ENCODE measurements at places on chromosomes 13 and 19.

DNA sequence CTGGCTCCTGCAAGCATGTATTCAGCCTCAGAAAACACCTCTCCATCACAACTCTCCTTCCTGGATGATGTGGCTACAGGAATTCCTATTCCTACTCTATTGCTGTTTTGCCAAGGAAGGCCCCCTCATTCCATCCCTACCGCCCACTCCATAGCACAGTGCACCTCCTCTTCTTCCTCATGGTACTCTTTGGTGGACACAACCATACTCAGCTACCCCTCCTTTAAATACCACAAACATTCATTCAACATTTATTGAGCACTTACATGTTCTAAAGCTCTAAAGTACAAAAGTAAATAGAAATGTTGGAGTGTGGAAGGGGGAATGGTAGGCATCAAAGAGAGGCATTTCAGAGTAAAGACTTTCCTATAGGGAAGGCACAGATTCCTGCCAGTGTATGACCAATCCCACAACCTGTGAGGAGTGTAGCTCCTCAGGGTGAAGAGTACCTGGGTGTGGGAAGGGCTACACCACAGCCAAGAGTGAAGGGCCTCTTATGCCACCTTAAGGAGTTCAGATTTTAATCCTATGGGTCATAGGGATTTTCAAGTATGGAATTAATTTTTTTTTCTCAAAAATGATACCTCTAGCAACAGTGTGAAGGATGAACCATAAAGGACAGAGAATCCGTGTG is 42.5 kb downstream of the STARD13 start:
- DNase-seq, result no peak

GRCh38 chr19:39539165-39539517 is 820 bp downstream of the EID2 start:
- no peak for DNase-seq

GRCh38 chr13:57553932-57554331 is 77.6 kb upstream of the PCDH17 start:
- DNase-seq, result no peak

GRCh38 chr13:114099918-114100445 is 32.4 kb downstream of the RASA3 start:
- peak; percentile 87 for DNase-seq

GRCh38 chr13:108787700-108788414 is 158.4 kb downstream of the MYO16 start:
- no peak for DNase-seq

DNA sequence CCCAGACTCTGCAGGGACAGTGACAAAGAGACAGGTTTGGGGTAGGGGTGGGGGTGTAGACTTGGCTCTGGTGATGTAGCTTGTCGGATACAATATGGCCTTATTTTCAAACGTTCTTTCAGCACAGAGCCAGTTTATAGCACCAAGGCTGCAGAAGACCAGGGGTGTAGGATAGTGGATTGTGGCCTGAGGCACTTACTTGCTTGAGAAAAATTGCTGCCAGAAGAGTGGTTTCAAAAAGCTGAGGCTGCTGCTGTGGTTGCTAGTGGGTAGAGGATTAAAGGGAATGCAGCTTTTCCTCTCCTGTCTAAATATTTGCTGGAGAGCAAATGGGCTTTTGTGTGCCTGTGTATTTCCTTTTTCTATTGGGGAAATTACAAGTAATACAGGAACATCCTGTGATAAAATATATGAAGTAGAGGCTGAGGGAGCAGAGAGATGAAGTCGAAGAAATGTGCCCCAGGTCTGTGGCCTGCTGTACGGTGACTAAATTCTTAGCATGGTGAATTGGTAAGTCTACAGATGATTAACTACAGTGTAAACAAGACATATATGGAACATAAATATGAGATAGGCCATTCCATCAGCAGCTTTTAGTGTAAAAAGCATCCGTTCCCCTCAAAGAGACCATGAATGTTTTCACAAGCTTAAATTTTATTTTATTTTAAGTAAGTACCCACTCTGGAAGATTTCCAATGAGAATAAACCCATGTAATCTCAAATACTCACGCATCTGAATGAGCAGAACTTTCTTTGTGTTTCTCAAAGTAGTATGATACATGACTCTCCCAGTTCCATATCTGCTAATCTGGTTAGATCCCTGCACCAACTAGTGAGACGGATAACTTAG is 112.9 kb downstream of the LRCH1 start:
- no peak for DNase-seq

- DNase-seq, result peak; percentile 30
These were observed at the start of gene FBXO17 for GRCh38 chr19:38975214-38975860. TSS of gene FBXO17 (minus strand) at chr19:38975742. CDS start at chr19:38950319, 25,423 bp downstream.

DNA sequence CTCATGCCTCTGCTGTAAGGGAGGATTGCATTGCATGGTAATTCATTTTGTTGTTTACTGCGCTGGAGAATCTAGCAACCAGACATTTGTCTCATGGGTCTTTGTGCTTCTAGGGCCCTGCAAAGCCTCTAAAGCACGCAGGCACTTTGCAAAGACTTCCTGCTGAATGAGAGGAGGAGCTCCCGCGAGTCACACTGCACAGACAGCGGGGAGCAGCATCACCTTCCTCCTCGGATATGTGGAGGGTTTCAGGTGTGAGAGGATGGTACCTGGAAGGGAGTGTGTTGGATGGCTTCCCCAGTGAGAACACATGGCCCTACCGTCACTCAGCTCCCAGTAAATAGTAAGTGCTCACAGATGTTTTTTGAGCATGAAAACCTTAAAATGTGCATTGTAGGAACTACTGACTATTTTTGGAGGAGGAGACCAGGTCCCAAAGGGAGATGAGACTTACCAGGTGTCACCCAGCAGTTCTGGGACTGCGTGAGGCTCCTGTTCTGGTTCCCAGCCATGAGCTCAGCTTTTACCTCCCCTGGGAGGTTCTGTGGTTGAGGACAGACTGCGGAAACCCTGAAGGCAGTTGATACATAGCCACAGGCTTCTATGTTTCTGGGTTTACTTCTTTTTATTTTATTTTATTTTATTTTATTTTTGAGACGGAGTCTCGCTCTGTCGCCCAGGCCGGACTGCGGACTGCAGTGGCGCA is 278.0 kb downstream of the FGF9 start:
- no peak for DNase-seq

- peak; percentile 94 for DNase-seq
These were observed 1.4 kb downstream of the ZNF575 start for GRCh38 chr19:43534305-43534815.

- no peak for DNase-seq
These were observed 40.3 kb upstream of the UFM1 start for GRCh38 chr13:38309397-38309796.

DNA sequence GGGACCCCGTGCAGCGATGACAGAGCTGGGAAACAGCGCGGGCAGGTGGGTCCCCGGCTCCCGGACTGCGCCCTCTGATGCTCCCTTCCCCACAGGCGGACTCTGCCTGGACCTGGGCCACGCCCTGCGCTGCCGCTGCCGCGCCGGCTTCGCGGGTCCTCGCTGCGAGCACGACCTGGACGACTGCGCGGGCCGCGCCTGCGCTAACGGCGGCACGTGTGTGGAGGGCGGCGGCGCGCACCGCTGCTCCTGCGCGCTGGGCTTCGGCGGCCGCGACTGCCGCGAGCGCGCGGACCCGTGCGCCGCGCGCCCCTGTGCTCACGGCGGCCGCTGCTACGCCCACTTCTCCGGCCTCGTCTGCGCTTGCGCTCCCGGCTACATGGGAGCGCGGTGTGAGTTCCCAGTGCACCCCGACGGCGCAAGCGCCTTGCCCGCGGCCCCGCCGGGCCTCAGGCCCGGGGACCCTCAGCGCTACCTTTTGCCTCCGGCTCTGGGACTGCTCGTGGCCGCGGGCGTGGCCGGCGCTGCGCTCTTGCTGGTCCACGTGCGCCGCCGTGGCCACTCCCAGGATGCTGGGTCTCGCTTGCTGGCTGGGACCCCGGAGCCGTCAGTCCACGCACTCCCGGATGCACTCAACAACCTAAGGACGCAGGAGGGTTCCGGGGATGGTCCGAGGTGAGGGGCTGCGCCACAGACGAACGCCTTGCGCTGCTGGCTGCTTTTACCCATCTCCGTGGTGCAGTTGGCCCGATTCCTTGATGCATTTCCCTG is 7.8 kb upstream of the SELENOV start:
- DNase-seq, result peak; percentile 88

DNA sequence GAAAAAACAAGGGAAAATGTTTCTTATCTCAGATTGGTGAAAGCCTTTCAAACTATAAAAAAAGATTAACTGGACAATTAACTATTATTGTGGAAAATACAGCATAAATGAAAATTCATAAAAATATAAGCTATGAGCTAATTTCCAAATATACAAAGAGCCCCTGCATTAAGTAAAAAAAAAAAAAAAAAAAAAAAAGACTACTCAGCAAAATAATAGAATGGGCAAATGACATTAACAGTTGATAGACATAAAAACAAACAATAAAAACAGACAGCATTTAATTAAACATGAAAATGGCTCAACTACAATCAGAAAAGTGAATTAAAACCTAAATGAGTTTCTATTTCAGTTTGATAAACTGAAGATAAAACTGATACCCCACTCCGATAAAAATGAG is 77.5 kb downstream of the RBM26 start:
- no peak for DNase-seq

DNA sequence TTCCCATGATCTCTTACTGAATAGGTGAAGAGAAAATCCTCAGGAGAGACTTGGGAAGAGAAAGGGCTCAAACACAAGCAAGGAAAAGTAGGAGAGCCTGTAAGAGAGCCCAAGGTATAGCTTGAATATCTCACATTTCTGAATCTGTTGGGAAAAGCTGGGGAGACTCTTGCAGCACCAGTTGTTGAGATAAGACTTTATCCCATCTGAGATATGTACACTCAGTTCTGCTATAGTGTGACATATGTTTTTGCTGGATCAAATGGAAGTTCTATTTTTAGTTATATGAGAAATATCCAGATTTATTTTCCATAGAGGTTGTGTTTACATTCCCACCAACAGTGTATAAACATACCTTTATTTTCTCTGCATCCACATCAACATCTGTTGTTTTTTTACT is 246.1 kb downstream of the NDFIP2 start:
- DNase-seq, result no peak

- no peak for DNase-seq
These were observed 42.2 kb upstream of the SPACA7 start for GRCh38 chr13:112333756-112334543.

DNA sequence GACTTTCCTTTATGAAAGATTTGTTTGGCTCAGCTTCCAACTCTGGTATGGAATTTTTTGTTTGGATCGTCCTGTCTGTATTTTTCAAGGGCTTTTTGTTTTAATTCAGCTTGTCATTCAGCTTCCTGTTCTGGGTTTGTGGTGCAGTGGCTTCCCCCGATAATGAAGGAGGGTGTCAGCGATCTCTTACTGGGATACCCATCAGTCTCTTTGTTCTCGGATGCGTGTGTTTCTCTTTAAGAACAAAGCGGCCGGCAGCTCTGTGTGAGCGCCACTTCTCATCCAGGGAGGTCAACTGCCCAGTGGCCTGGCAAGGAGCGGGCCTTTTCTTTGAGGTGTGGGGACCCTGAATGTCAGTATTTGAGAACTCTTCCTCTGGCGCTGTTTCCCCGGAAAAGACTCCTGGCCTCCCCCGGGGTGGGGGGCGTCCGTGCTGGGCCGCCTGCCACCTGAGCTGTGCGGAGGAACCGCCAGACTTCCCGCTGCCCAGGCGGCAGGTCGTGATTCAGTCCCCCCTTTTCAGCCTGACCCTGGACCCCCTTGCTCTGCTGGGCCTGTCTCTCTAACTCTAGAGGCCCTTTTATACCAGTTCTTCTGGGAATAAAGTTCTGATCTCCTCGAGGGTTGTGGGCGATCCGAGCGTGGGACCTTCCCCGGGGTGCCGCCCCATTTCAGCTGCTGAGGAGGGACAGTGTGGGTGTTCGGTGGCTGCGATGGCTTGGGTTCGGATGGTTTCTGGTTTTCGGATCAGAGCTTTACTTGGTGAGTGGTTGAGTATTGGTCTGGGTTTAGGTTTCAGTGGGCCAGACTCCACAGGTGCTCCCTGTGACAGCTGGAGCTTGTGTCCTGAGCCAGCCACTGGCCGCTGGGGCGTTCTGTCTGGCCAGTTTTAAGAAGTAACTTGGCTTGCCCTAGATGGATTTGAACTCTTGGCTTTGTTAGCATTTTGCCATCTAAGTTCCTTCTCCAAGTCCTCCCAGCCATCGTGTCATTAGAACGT is 3.4 kb downstream of the SF3A2 start:
- peak; percentile 77 for DNase-seq

GRCh38 chr13:47111499-47111898 is 214.6 kb upstream of the HTR2A start:
- DNase-seq, result no peak

DNA sequence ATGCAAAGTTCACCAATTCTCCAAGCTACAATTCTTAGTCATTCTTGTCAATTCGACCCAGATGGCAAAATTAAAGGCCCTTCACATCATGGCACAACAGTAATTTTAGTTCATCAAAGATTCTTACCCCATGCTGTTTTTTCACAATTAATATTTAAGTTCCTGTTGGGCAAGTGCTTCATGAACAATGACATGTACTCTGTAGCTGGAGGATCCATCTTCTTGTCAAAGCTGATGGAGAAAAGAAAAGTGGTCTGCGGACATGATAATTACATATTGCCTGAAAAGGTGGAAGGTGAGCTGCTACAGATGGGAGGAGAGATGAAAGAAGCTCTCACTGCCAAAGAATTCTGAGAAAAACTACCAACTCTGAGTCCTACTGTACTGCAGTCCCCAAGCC is 1370.3 kb upstream of the SLC10A2 start:
- DNase-seq, result no peak

GRCh38 chr13:25847145-25847544 is 204.7 kb downstream of the SHISA2 start:
- no peak for DNase-seq

- DNase-seq, result no peak
These were observed 1.3 kb downstream of the ZNF749 start for GRCh38 chr19:57436417-57436816.

- no peak for DNase-seq
These were observed 46.6 kb upstream of the TM9SF2 start for GRCh38 chr13:99454518-99455183.

DNA sequence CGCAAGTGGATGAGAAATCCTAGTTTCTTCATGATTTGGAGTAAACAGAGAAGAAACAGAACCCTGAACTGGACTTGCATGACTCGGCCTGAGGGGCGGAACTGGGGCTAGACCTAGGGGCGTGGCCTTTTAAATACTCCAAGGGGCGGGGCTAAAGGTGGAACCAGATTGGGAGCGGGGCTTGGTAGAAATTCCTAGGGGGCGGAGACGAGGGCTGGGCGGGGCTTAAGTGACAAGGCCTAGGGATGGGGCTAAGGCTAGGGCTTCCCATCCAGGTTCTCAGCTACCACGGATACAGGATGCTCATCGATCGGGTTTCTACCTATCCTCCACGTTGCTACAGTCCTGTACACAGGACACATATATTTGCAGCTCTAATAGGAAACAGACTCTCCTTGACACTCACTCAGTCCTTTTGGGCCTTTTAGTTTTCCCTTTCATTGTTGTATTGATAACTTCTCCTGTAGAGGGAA is 372 bp upstream of the ZNF699 start:
- DNase-seq, result peak; percentile 91
